ENCODE measurements at places on chromosomes 11 and 22.

DNA sequence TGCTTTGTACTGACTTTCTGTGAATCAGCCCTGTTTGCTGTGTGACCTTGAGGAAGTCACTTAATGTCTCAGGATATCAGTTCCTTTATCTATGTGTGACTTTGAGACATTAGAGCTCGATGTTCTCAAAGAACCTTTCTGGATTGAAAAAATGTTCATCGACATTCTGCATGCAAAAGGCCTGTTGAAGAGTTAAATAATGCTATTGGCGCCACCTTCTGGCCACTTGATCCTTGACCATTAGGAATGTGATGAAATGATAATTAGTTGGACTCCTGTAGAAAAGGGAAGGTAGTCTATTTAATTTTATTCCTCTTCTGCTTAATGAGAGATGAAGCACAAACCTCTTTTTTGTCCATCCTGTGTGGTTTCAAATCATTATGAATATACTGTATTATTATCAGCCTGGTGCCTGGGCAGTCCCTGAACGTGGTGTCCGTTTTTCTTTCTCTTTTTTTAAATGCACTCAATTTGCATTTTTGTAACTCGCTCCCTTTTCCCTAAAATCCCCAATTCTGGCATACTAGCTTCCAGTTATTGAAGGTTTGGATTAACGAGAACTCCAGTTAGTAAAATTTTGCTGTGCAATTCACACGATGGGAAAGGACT, 20.7 kb downstream of the ELF5 start:
- DNase-seq: peak; percentile 61

DNA sequence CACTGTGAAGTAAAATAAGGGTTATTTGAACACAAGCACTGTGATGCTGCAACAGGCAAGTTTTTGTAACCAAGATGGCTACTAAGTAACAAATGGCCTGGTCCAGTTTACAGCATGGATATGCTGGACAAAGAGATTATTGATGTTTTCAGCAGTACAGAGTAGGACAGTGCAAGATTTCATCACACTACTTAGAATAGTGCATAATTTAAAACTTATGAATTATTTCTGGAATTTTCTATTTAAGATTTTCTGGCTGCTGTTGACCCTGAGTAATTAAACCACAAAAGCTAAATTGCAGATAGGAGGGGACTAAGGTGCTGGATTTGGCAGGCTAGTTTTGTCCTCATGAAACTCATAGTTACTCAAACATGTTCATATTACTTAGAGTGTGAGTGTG, 33.1 kb downstream of the CEP295 start:
- DNase-seq: no peak

GRCh38 chr11:134202661-134203060, 21.1 kb downstream of the NCAPD3 start:
- DNase-seq: no peak

GRCh38 chr11:132042296-132042695, 671.9 kb downstream of the NTM start:
- DNase-seq: no peak

- DNase-seq: no peak
These were observed 188.0 kb downstream of the OR4C45 start for GRCh38 chr11:50220651-50221050.

DNA sequence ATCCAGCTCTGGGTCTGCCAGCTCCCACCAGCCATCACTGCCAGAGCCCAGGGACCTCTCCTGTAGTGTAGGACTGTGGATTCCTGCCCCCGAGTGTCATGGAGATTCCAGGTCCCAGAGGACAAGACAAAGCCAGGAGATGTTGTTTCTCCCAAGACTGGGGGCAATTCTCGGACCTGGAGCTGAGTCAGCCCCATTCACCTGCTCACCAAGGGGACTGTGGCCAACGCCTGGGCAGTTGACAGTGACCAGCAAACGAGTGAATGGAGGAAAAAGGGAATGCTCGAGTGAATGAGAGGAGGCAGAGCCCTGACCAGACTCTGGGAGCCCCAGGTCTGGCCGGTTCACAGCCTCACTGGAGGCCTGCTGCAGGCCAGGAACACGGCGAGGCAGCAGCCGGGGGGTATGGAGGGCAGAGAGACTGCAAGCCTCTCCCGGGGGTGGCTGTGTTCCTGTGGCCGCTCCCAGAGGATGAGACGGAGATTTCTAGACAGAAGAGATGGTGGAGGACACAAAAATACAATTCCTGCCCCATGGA, 61.3 kb upstream of the PRR5 start:
- no peak for DNase-seq

Measured in ecto neural progenitor cell (in vitro differentiated cells).